ENCODE measurements at places on chromosomes 12 and 14. TPM values are rescaled to one million over a fixed set of nuclear protein-coding genes. Genes with fewer than 3 reads are reported as not detected.

Gene TBC1D30
- total RNA-seq, result 0.47 TPM

DNA sequence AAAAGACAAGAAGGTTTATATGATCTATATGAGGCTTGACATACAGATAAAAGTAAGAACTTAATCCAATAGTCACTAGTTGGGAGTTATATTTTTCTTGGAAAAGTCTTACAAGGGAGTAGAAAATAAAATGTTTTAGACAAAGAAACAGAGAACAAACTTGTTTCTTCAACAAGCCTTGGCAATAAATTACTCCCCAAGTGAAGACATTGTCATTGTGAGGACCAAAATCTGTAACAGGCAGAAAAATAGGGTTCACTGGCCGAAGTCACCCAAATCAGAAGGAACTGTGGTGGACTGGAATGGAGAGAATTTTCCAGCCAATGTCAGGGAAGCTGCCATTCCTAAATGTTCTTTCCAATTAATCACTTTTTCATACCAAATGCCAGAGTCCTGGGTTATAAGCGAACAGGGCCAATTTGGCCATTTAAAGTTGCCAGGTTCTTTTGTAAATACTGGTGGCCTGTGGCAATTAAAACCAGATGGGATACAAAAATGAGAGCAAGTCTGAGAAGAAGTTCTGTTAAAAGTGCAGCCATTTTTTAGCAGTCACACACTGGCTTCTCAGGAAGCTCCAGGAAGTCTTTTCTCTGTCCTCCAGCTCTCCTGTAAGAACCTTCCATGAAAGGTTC is 117.3 kb upstream of the OVCH1 start:
- DNase-seq, result no peak

GRCh38 chr12:132886529-132887477 is 602 bp downstream of the CHFR start:
- DNase-seq, result peak; percentile 47

GRCh38 chr12:119258149-119258548 is 76.4 kb upstream of the CCDC60 start:
- DNase-seq, result no peak

- DNase-seq, result no peak
Measured at GRCh38 chr12:4086481-4086880, 187.1 kb upstream of the CCND2 start.

DNA sequence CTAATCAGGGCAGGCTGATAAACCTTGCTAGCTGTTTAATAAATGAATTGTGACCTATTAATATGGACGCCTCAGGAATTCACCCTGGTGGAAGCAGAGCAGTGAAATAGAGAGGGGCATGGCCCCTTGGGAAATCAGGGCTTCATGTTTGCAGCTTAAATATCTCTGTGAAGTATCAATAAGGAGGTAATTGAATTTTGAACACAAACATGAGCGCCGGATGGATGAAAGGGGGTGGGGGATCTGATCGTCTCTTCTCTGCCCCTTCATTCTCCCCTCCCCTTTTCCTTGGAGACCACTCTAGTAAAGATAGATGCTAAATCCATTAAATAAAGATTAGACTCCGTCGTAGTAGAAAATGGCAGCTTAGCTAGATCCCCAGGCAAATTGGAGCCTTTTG is 70.5 kb downstream of the LIN52 start:
- DNase-seq, result no peak

DNA sequence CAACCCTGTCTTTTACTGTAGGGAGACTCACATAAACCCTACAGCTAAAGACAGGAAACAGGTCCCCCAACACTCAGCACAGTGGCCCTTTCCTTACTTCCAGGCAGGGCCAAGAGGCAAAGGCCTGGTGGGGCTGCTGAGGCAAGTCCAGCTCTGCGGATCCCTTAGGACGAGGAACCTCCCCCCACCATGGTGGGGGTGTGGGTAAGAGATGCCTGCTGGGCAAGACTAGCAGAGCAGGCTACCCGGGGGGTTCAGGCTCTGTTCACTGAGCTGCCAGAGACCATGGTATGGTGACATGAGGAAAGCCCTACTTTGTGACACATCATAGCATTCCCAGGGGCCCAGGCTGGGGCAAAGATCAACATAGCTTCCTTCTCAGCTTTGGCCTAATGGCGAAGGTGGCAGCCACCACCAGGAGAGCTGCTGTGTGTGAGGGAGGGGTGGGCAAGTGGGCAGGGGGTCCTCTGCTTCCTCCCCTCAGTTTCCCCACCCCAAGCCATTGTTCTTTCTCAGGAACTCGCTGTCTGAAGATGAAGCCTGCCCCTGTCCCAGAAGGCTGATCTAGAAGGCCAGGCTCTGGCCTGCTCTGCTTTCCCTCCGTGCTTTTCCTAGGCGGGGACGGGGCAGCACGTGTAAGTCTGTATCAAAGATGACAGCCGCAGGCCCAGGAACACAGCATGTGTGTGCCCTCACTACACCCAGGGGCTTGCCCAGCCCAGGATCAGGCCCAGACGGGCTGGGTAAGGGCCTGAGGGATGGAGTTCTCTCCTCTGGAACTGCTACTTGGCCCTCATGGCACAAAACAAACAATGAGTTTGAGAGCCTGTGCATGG is 10.1 kb upstream of the TINF2 start:
- DNase-seq, result no peak

Gene NXPH4
- 1.8 TPM for total RNA-seq

DNA sequence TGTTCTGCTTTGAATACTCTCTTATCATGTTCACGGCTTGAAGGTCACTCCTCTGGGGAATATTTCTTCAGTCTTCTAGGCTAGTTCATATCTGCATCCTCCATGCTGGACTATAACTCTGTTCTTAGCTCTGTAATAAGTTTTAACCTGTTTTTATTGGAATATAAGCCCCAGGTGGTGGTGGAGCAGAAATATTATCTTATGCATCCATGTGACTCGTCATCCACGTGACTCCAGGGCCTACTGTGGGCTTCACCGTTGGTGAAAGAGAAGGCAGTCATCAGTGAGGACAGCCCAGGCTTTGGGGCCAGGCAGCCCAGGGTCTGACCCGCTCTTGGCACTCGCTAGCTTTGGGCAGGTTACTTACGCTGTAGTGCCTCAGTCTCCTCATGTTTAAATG is 87.1 kb downstream of the ETNK1 start:
- no peak for DNase-seq

DNA sequence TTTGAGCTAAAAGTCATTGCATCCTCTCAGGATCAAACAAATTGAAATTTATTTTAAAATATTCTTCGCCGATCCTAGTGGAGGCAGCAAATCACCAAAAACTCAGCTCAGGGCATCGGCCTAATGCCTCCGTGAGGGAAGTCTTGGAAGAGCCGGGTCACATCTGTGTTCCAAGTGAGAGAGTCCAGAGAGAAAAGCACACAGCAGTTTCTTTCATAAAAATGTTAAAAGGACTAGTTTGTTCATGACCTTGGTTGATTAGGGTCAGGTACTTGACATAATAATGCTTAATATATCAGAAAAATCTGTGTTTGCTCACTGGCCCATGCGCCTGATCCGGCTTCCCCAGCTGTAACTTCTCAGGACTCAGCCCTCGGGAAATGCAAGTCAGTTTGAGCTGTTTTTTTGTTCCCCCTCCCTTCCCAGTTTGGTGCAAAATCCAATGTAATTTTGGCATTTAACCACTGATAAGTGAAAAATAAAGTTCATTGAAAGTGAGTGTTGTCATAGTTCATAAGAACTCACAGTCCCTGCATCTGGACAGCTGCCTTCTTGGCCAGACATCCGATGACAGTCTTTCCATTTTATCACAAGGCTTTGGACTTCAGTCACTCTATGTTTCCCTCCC is 161.7 kb downstream of the CAND1 start:
- DNase-seq, result peak; percentile 79

- DNase-seq, result no peak
Measured at GRCh38 chr14:22598896-22599244, 770 bp downstream of the ABHD4 start.

DNA sequence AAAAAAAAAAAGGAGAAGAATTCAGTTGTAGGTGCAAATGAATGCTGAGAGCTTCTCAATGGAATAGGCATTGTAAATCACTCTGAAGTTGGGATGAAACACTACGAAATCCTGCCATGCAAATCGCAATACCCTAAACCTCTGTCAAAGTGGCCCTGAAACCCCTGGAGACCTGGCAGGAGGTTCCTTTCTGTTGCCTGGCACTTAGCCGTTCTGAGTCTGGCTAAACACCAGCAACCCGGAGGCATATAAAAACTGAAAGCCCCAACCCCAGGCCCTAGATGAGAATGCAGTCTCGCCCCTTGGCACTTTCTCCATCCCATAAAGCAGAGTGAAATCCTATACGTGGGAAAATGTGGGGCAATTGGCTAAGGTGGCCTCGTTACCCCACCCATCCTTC is 151.5 kb upstream of the PARP11 start:
- no peak for DNase-seq

Gene TAS2R19
- 0.77 TPM for total RNA-seq

Gene FRMD6
- total RNA-seq, result 11.1 TPM

DNA sequence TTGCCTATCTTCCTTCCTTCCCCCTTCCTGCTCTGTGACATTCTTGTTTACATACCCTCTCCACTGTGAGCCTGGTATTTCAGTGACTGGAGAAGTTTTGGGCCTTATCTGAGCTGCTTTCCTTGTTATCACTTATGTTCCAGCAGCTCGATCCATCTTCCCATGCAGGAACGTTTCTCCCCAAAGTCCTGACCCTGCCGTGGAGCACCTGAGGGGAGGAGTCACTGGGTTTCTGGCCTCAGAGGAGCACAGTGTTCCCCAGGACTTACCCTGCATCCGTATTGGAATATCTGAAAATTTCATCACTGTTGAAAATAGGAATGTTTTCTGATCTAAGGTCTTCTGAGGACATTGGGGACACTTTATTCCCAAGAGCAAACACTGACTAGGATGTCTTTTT is 141.8 kb downstream of the CACNA1C start:
- DNase-seq, result no peak

GRCh38 chr12:47318963-47319362 is 239.2 kb upstream of the AMIGO2 start:
- no peak for DNase-seq

Gene FUT8
- 11.5 TPM for total RNA-seq

- no peak for DNase-seq
Measured at GRCh38 chr14:20327005-20327869, 5.8 kb downstream of the CCNB1IP1 start.

DNA sequence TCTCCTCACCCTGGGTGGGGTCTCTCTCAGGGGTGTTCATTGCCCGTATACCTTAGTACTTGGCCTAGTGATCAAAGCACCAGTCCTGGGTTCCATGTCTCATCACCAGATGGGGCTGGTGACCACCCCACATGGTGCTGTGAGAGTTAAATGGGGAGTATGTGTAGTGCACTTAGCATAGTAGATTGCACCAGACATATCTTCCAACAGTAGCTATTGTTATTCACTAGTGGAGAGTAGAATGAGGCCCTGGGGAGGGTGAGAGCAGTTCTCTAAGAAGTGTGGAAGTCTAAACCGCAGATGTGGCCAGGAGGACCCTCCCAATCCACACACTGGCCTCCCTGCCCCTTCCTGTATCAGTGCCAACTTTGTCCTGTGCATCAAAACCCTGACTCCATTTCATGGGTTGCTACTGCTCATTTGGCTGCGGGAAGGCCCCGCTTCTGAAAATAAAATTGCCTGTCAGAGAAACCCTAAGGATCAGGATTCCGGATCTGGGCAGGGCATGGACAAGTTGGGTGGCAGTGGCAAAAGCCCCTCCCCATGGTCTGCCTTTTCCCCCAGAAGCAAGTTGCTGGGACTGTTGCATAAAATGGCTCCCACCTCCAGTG is 4.4 kb downstream of the CD9 start:
- DNase-seq, result no peak

DNA sequence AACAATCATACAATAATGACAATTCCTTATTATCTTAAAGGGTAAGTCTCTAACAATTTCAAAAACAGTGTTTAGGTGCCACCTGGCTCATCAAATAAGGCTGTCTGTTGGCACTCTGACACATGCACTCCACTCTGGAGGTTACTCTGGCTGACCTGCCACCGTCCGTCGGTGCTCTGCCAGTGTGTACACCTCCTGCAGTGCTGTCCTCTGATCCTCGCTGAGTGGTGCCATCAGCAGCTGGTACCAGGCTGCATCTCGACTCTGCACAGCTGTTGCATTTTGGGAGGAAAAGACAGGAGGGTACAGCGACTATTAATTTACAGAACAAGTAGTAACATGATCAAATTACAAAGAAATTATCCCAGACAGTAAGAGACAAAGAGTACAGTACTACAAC is 63.9 kb downstream of the IPO8 start:
- DNase-seq, result peak; percentile 32

DNA sequence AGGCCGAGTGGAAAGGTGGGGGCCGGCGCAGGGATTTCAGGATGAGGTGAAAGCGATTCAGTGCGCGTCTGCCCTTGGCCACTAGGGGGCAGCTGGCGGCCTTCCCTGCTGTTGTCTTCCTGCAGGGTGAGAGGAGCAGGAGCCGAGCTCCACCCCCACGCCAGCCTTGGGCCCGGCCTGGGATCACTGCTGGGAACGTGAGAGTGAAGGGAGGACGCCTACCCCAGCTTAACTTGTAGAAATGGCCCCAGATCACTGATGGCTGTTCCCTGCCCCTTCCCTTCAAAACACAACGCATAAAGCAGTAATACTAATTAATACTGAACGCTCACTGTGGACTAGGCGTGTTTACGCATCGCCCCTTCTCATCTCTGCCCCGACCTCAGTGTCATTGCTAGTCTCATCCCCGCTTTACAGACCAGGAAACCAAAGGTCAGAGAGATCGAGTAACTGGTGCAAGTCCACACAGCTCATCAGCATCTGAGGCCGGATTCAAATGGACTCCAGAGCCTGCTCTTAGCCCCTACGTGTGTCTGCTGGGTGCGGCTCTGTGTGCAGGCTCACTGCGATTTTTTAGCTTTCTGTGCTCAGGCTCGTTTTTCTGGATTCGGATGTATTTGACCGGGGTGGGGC is 24.3 kb downstream of the MVK start:
- DNase-seq, result peak; percentile 92

DNA sequence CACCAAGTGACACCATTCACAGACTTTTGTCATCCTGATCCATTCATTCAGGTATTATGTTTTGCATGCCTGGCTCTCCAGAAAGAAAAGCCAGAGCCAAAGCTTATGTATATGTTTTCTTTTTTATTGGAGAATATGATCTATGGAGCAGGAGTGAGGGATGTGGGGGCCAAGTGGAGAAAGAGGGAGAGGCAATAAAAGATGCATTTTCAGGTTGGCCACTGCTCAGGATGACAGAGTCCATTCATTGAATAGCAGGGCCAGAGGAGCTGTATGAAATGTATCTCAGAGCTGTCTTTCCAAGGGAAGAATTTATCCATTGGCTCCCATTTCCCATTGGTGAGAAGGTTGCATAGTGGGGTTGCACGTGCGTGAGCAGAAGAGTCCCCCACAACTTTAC is 416.1 kb downstream of the ATP23 start:
- DNase-seq, result no peak

Gene CLECL1
- total RNA-seq, result not detected

Gene ESPL1
- total RNA-seq, result 0.17 TPM

DNA sequence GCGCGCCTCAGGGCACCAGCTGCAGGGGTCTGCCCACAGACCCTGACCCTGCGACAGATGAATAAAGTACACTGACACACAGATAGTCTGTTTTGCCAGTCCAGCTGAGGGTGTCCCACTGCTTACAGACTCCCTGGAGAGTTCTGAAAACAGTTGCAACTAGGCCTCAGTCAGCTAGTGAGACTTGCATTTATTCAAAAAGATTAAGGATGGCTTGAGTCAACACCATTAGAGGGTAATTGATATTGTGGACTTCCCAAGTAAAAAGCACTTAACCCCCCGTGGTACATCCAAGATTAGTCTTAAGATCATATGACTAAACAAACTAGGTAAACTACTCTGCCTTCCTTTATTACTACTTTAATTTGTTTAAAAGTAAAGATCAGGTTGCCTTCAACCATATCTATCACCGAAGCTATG is 11.1 kb upstream of the PSEN1 start:
- no peak for DNase-seq

- DNase-seq, result no peak
Measured at GRCh38 chr12:32457251-32458025, 58.1 kb downstream of the FGD4 start.

- peak; percentile 70 for DNase-seq
Measured at GRCh38 chr14:21084998-21085853, 13.2 kb downstream of the ZNF219 start.
